ENCODE measurements at places on chromosomes 16 and 17. TPM values are rescaled to one million over a fixed set of nuclear protein-coding genes. Genes with fewer than 3 reads are reported as not detected.

OR2C1 gene
- not detected for polyA plus RNA-seq

IRX5 gene
- 7.9 TPM for polyA plus RNA-seq

C17orf50 gene
- 0.68 TPM for polyA plus RNA-seq

ABCC6 gene
- polyA plus RNA-seq, result 0.51 TPM

KRTAP4-4 gene
- polyA plus RNA-seq, result not detected

CMTM2 gene
- 0.32 TPM for polyA plus RNA-seq

ANKRD40CL gene
- polyA plus RNA-seq, result not detected

CTRB1 gene
- polyA plus RNA-seq, result not detected

KRTAP2-3 gene
- polyA plus RNA-seq, result not detected

CHST4 gene
- polyA plus RNA-seq, result 0.78 TPM

RAB11FIP3 gene
- 39.2 TPM for polyA plus RNA-seq

RHBDF1 gene
- polyA plus RNA-seq, result 4.7 TPM

YPEL3 gene
- polyA plus RNA-seq, result 277 TPM

CCL15 gene
- polyA plus RNA-seq, result not detected

SKAP1 gene
- 4.8 TPM for polyA plus RNA-seq

ITPRIPL2 gene
- 2.2 TPM for polyA plus RNA-seq

ASPA gene
- 7.7 TPM for polyA plus RNA-seq

KCNJ16 gene
- polyA plus RNA-seq, result 2.1 TPM

PIMREG gene
- 90.1 TPM for polyA plus RNA-seq

TERB1 gene
- polyA plus RNA-seq, result not detected

SPIRE2 gene
- 14.9 TPM for polyA plus RNA-seq

OTOP2 gene
- polyA plus RNA-seq, result not detected

RDM1 gene
- polyA plus RNA-seq, result 13.0 TPM

IGSF6 gene
- 1.3 TPM for polyA plus RNA-seq

ADAM11 gene
- 5.5 TPM for polyA plus RNA-seq

GGA3 gene
- 25.2 TPM for polyA plus RNA-seq

SULT1A2 gene
- 2.1 TPM for polyA plus RNA-seq

EIF3C gene
- 848 TPM for polyA plus RNA-seq

MYL11 gene
- not detected for polyA plus RNA-seq

TMEM132E gene
- polyA plus RNA-seq, result 5.6 TPM

TNS4 gene
- polyA plus RNA-seq, result not detected

FGF11 gene
- 6.6 TPM for polyA plus RNA-seq
